ENCODE measurements at places on chromosomes 11 and 22.

DNA sequence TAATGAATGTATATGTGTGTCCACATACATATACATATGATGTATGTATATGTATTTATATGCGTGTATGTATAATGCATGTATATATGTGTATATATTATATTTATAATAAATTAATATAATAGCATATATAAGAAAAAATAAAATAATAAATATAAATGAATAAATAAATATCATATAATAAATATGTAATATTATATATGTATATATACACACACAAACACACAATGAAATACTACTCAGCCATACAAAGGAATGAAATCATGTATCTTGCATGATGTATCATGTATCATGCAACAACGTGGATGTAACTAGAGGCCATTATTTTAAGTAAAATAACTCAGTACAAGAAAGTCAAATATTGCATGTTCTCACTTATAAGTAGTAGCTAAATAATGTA lies 788.7 kb upstream of the CHORDC1 start:
- DNase-seq: no peak

DNA sequence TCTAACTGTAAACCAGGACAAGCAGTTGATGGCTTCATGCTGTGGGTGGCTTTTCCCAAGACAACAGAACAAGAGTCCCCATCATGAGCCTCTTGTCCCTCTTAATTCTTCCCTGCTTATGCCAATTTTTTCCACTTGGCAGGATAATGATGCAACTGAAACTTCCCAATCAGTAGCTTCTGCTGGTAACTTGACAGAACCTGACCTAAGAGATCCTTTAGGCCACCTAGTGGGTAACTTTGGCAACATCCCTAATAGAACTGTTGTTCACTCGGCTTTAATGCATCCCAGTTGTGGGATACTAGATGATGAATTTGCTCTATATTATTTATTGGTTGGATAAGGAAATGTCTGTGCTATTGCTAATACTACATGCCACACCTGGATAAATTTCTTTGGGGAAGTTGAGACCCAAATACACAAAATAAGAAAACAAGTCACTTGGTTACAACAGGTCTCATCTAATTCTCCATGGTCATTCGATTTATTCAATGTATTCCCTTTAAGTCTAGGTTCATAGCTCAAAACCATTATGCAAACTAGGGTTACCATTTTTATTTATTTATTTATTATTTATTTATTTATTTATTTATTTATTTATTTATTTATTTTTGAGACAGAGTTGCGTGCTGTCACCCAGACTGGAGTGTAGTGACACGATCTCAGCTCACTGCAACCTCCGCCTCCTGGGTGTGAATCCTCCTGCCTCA lies 41.4 kb upstream of the NFAM1 start:
- no peak for DNase-seq

DNA sequence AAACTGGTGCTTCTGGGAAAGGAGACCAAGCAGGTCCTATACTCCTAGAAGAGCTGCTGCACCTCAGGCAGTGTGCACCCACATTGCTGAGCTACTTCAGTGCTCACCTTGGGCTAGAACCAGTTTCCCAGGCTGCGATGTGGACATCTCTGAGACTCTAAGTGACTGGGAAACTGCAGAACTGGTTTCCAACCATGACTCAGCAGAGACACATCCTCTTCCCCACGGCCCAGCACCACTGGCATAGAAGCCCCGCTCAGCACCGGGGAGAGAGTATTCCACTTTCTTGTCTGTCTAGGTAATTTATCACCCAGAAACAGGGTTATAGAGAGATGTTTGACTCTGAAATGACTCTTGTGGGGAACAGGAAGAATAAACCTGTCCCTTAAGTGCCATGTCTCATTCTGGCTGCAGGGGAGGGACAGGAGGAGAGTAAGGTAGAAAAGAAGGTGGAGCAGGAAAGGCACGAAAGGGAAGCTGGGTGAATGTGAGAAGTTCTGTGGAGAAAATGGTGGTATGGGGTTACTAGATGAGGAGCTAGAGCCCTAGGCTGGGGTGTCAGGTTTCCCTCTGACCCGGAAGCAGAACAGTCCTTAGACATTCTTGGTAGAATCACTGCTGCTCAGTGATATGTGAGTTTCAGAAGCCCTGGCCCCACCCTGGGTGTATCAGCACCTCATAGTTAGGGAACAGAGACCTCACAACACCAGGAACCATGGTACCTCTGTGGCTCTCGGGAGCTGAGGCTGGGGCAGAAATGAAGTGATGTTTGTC lies 340.4 kb upstream of the NCAM1 start:
- no peak for DNase-seq

GRCh38 chr11:103619480-103619879 lies 417.0 kb upstream of the DDI1 start:
- DNase-seq: no peak

GRCh38 chr11:27124514-27125264 lies 84.1 kb downstream of the BBOX1 start:
- DNase-seq: no peak

DNA sequence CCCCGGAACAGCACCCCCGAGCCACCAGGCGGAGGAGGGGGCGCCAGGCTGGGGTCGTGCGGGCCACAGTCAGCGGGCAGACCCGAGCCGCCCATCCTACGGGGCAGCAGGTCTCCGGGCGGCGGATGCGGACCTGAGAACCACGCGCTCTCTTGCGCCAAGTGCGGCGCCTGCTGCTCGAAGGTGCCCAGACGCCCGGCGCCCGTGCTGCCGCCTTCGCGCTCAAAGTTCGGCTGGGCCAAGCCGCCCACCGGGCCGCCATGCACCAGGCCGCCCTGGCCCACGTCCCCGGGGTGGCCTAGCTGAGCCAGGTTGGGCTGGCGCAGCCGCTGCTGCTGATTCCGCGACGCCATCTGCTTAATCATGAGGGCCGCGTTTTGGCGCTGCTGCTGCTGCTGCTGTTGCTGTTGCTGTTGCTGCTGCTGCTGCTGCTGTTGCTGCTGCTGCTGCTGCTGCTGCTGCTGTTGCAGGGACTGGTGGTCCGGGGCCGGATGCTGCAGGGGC lies 3.0 kb downstream of the MN1 start:
- DNase-seq: no peak

DNA sequence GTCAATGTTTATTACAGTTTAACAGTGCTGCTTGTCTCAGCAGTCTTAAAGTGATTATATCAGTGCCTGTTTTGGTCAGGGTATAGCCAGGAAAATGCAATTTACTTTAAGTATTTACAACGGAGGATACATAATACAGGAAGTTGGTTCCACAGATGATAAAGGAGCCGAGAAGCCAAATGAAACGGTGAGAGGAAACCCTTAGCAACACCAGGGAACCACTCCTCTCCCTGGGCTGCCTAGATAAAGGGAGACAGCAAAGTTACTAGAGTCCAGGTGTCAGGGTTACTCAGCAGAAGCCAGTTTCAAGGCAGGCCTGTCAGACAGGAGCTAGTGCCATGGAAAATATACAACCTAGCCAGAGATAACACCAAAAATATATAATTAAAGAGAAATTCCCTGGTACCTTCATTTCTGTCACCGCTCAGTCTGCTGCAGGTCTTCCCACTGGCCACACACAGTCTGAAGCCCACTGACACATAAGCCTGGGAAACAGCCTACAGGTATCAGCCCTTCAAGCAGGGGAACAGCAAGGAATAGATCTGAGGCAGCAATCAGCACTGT lies 55.5 kb downstream of the FAM76B start:
- DNase-seq: no peak

DNA sequence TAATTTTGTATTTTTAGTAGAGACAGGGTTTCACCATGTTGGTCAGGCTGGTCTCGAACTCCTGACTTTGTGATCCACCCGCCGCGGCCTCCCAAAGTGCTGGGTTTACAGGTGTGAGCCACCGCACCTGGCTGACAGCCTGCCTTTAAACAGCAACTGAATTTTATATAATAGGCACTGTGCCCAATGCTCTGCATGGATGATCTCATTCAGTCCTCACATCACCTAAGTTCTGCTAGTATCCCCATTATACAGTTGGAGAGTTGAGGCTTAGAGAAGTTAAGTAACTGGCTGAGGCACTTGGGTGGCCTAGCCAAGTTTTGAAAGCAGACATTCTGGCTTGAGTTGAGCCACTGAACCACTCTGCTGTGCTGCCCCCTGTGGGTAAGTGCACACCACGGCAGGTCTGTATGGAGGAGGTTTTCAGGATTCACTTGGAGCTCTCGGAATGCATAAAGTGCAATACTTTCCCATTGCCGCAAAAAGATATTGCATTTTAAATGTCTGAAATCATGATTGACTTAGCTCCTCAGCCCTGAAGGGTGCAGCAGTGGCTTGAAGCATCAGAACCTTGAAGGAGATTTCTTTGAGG lies 112.4 kb downstream of the LDLRAD3 start:
- no peak for DNase-seq

GRCh38 chr11:69841859-69842698 lies 22.9 kb upstream of the FGF3 start:
- peak; percentile 29 for DNase-seq

- no peak for DNase-seq
Observed at GRCh38 chr11:88435415-88435814, 97.9 kb upstream of the CTSC start.

- no peak for DNase-seq
Observed at GRCh38 chr11:7281079-7281478, 29.4 kb downstream of the SYT9 start.

GRCh38 chr11:128877726-128878125 lies 10.6 kb upstream of the KCNJ1 start:
- no peak for DNase-seq

GRCh38 chr22:21780259-21780658 lies 44.7 kb upstream of the YPEL1 start:
- DNase-seq: no peak

DNA sequence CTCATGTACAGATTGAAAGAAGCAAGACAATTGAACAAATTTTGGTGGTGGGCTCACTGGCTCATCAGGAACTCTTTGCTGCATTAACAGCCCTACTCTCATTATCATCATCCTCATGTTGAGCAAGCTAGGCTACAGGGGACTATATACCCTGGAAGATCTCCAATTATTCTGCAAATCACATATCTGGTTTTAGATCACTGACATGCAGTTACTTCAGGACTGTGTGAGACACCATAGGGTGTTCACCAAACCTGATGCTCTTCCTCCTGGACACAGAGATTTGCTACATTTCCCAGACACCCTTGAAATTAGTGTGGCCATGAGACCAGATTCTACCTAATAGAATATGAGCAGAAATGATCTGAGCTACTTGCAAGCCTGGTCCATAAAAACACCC lies 23.0 kb upstream of the ME3 start:
- DNase-seq: no peak

DNA sequence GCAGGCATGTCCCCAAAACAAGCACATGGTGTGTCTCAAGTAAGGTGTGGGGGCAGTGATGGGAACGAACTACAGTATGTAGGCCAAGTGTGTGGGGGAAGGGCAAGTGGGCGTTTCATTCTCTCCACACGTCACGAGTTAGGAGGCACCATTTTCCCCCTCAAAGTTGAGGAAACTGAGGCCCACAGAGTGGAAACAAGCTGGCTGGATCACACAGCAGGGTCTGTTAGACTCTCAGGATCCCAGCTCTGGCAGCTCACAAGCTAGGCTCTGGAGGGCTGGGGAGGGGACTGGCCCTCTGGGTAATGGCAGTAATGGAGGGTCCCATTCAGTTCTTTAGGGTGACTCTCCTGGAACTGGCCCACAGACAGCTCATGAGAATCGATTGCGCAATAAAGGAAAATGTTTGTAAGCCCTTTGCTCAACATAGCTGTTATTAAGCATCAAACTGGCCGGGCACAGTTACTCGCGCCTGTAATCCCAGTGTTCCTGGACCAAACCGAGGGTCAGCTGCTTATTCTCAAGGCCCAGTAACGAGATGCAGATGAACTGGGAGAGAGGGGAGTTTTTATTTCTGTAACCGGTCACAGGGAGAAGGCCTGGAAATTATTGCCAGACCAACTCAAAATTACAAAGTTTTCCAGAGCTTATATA lies 24.1 kb upstream of the TUB start:
- peak; percentile 16 for DNase-seq

GRCh38 chr11:48123934-48124755 lies 92.5 kb upstream of the OR4B1 start:
- no peak for DNase-seq

- DNase-seq: no peak
Observed at GRCh38 chr11:13119941-13120520, 110.9 kb downstream of the RASSF10 start.

GRCh38 chr11:16356057-16356760 lies at the start of gene SOX6:
Gene SOX6, minus strand, starts transcription at chr11:16356546. Its CDS starts 15,298 bp downstream, at chr11:16341248.
- DNase-seq: no peak

GRCh38 chr11:103888541-103888951 lies 147.9 kb upstream of the DDI1 start:
- no peak for DNase-seq

DNA sequence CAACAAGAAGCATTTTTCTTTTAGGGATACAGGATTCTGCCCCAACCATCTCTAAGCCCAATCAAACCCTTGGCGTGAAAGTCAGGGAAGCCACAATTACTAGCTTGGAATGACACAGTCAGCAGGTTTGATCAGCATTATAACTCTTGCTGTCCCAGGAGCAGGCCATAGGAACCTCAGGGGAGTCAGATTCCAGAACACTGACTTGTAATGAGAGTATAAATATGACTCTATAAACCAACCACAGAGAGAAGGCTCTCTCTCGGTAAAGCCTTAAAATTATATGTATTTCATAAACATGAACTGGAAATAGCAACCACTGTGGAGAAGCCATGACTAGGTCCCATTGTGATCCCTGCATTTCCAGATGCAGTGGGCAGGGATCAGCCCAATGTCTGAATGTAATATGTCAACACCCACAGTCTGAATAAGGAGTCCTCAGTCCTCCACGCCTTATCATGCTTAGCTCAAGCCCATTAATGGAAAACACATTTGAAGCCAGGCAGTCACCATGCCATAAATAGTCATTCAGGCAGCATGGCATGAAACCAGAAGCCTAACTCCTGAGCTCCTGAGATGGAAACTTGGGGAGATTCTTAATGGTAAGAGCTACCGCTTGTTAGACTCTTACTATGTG lies 99.1 kb upstream of the MTNR1B start:
- no peak for DNase-seq

DNA sequence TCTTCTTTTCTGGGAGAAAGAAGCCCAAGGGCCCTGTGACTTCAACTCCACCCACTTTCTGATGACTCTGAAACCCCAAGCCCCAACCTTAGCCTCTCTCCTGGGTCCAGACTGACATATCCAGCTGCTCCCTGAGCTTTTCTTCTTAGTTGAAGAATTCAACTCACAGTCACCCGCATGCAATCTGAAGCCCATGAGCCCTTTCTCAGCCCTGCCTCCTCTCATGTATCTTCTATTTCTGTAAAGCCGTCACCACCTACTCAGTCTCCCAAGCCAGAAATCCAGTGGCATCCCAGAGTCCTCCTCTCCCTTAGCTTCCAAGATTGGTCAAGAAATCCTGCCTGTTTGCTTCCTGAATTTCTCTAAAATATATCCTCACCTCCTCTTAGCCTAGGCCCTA lies 7.1 kb upstream of the TMA7B start:
- no peak for DNase-seq

- no peak for DNase-seq
Observed at GRCh38 chr11:121349790-121350189, 57.2 kb downstream of the SC5D start.

GRCh38 chr11:95556342-95557163 lies 233.0 kb downstream of the FAM76B start:
- DNase-seq: no peak

Data from activated naive CD4-positive, alpha-beta T cell treated with anti-CD3 and anti-CD28 coated beads, Interleukin-2, amount 50 U/mL, for 72 hours (primary cell).